ENCODE measurements at places on chromosomes 4 and X.

DNA sequence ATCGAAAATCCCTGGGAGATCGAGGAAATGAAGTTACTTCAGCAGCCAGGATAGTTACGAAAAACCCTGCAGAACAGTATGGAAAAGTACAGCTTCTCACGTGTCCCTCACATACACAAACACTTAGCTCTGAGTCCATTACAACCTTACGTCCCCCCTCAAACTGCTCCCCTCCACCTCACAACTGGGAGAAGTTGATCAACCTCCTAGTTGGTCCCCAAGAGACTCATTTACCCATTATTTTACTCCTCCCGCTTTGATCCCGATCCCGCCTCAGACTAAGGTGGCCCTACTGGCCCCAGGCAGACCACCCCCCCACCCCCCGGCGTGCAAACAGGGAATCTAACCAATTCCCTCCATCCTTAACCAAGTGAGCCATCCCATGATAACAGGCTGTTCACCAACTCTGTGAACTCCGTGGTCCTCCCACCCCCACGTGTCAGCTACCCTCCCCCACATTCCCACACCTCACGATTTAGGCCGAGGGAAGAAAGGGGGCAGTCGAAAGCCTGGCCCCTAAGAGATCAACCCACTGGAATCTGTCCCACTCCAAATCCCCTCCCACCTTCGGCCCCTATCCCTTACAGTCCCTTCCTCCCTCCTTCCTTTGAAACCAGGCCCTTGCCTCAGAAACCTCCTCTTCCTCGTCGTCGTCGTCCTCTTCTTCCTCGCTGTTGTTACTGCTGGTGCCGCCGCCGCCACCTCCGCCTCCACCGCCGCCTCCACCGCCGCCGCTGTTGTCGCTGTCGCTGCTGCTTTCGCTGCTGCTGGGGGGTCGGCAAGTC, 755 bp downstream of the ANKRD17 start:
- DNase-seq: peak; percentile 34

DNA sequence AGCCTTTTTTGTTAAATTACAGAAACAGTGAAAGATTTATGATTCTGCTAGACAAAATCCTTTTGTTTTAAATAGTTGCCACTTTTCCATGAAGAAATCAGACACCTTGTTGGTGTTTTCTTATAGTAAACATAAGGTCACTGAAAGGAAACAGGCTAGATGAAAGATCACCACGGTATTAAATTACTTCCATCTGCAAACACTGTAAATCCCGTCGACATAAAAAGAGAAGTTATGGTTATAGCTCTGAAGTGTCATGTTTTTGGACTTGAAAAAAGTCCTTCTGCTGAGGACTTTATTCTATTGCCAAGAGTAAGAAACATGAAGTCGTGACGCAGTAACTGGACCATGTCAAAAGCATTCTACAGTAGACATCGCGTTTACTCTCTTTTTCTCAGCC, 567.6 kb upstream of the SLIT2 start:
- no peak for DNase-seq

GRCh38 chr4:97073194-97073593, 1070.1 kb downstream of the STPG2 start:
- DNase-seq: no peak

DNA sequence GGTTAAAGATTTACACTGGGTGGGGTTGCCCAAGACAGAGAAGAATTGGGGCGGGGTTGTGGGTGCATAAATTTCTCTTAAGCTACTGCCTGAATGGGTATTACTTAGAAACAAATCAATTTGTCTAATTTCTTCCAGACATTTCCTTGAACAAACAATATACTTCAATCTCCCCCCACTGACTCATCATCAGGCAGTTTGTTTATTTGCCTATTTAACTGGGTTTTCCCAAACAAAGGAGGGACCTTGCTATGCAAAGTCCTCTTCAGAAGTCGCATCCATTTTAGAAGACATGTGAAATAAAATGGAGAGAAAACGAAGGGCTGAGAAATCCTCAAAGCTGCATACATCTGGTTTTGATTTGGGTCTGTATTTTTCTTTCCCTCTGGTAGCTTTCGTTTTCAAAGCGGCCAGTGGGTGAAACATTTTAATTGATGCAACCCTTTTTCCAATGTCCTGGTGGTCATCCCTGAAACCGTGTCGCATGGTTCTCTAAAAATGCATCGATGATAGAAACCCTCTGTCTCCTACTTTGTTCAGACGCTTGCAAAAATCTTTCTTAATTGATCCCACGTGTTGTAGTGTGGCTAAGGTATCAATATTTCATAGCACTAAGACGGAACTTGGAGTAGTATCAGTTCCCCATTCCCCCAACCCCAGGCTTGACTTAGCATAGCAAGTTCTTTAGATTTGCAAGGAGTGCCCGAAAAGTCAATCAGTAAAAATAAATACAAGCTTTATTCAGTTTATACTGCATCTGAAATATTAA, 115.1 kb upstream of the MXRA5 start:
- DNase-seq: no peak

- no peak for DNase-seq
These were observed 37.4 kb downstream of the FAM53A start for GRCh38 chr4:1646690-1647089.

- DNase-seq: no peak
These were observed 983.1 kb downstream of the STIM2 start for GRCh38 chr4:27843776-27844175.

DNA sequence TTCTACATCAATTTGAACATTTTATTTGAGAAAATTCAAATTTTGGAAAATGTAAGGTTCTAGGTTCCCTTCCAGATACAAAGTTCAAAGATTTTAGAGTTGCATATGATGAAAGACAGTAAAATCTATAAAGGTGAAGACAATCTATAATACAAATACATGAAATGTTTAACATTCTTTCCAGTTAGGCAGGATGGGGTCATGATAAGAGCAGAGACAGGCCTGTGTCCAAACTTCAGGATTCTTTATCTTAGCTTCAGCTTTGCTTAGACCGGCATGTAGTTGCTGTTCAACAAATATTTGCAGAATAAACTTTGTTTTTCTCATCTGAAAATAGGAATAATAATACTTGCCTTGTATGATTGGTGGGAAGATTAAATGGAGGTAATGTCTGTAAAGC, 4.5 kb upstream of the RPS6KA3 start:
- DNase-seq: no peak

DNA sequence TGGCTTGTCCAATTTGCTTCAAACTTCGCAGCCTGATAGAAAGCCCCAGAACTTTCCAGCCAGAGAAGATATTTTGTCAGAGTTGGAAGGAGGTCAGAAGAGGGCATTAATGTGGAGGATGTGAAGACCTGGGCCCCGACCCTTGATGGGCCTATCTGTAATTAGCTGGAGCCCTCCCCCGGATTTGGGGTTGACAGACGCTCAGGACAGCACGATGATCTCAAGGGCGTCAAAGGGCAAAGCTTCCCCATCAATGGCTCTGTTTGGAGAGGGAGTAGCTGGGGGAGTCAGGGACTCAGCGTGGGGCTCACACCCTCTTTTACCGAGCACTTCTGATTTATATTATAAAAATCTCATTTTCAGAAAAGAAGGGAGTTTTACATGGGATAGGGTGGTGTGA, 59.0 kb upstream of the PPP2R3B start:
- DNase-seq: no peak

- no peak for DNase-seq
These were observed 20.0 kb upstream of the KLHL34 start for GRCh38 chrX:21678048-21678612.

- no peak for DNase-seq
These were observed 1.6 kb upstream of the ATP6AP2 start for GRCh38 chrX:40579141-40579540.

DNA sequence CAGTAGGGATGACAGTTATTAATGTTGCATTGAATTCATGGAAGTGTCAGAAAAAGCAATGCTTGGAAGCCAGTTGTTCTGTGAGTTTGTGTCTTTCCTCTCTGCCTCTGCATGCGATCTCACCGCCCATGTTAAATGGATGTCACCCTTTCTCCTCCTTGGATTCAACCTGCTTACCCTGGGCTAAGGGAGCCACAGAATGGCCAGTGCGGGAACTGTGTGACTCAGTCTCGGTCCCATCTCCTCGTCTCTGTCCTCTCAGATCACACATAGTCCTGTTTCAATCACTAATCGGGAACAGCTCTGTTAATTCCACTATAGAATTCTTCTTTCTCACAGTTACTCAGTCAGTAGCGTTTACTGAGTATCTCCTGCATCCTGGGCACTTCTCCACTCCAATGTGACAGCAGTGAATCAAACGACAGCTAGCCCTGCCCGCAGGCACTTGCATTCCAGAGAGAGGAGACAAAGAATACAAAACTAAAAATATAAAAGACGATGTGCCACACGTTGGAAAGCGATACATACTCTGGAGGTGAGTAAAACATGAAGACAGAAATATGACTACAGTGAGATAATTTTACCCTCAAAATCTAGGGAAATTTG, 53.6 kb upstream of the TLR3 start:
- DNase-seq: no peak

Data from G401 (cell line).